ENCODE measurements at places on chromosomes 1 and 21. TPM values are rescaled to one million over a fixed set of nuclear protein-coding genes. Genes with fewer than 3 reads are reported as not detected.

The GJA9 gene
- not detected for total RNA-seq

The LRRN2 gene
- total RNA-seq: 3.3 TPM

DNA sequence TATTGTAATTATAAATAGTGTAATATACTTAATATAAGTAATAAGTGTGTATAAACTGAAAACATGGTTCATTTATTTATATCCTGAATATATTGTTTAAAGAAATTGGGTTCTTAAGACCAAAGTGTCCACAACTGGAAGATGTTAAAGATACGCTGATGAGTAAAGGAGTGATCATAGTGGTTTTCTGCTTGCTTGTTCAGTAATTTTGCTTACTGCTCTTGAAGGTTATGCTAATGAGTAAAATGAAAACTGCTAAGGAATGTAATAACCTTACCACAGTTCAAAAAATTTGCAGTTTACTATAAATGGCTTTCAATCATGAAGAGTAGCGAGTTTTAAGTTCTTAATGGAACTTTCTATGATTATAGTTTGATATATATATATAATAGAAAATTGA is 22.0 kb downstream of the DONSON start:
- DNase-seq: no peak

DNA sequence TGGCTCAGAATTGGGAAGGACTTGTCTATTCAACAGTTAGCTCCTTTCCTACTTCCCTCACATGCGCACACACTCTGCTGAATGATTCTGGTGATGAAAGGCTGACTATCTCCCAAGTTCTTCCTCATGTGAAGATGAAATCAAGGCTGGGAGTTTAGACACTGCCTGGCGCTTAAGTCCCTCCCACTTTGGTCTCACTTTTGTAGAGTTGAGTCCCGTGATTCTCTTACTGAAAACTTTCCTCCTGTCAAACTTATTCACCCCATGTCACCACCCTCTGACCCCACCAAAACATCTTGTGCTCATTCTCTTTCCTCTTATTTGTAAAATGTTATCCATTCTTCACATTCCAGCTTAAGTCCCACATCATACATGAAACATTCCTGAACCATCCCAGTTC is 8.4 kb upstream of the MRPS6 start:
- DNase-seq: no peak

All from chondrocyte (in vitro differentiated cells).